ENCODE measurements at places on chromosomes 12 and 14.

- DNase-seq, result no peak
Measured at GRCh38 chr12:114670291-114670980, 13.5 kb downstream of the TBX3 start.

DNA sequence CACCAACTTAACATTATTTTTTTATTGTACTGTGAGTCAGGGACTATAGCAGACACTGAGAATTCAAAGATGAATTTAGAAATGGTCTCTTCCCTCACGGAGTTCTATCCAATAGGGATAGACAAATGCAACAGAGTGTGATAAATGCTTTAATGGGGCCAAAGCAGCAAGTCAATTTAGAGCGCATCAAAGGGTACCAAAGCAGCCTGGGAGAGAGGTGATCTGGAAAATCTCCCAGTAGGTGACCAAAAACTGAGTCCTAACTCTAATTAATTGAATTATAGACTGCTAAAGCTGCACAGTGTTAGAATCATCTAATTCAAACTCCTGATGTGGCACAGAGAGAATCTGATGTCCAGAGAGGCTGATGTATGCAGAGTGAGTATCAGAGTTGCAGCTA, 2.6 kb downstream of the LIN7A start:
- DNase-seq, result no peak

DNA sequence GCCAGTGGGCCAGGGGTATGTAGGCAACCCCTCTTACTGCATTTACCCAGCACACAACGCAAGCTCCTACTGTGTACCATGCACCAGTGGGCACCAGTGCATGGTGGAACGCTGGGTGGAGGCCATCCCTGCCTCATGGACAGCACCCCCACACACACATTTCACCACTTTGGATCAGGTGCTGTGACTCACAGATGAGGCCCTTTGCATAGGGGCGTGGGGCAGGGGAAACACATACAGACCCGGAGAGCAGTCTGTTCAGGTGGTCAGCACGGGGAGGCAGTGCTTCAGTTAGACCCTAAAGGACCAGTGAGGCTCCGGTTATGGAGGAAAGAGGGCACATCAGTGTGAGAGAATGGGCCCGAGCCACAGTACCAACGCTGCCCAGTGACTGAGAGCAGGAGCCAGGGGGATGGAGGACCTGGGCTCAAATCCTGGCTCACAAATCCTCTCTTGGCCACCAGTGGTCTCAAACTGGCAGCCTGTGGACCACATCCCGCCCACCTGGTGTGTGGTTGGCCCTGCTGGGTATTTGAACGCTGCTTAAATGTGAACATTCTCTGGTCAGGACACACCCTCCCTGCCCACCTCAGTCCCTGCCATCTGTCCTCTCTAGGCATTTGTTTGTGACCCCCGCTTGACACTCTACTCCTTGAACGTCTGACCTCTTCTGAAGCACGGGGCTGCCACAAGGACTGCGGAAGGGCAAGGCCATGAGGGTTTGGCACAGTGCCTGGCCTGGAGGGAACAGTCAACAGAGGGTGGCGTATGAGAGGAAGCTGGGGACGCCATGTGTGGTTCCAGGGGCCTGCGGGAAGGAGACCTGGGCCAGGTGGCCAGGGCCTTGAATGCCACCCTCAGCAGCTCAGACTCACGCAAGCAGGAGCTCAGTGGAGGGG, 46.7 kb downstream of the FAM222A start:
- no peak for DNase-seq

GRCh38 chr12:72502546-72502945, 230.4 kb downstream of the TRHDE start:
- DNase-seq, result no peak

DNA sequence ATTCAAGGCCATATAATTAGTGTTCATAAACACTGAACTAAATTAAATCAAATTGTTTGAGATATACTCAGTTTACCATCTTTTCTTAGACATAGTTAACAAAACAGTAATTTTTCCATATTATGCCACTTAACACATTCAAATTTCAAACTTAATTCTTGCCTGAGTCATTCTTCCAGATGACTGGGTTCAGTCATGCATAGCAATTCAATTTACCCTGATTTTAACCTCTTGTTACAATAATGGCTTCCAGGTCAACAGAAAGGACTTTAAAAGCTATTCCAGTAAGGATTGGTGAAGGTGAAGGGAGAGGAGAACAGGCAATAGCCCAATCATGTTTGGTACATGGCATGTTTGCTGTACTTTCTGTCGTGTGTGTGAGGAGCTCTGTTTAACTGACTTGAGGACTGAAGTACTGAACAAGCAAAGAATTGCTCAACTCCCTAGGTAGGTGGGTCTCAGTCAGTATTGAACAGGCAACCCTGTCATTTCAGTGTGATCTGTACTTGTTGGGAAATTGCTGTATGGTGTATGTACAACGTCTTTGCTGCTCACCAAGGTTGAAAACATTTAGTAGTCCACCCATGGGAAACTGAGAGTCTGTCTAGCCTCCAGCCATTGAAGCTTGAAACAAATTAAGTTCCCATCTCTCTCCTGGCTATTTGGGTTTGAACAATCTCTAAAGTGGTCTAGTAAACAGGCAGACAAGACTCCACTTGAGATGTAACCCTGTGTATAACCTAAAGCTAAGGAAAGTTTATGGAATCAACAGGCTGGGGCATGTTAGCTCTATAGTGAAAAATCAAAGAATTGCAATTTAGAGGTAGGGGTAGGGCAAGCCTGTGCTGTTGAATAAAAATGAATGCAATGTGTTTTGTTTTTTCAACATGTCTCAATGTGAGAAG, 327.2 kb downstream of the BTG1 start:
- DNase-seq, result no peak

DNA sequence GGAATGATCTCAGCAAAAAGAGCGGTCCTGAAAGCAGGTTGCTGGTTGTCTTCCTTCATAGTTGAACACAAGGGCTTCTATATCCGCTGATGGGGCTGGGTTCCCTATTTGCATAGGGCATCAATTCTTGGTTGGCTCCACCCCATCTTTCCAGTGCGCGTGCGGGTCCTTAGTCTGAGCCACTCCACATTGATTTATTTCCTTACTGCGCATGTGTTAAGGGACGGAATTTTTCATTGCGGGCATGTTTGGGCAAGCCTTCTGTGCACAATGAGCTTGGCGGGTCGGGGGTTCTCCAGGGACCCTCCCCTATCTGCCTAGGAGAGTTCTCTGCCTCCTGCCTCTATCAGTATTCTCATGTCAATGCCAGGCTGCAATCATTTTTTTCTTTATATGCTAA, 21.2 kb upstream of the DLGAP5 start:
- DNase-seq, result no peak

- no peak for DNase-seq
Measured at GRCh38 chr14:67395086-67395875, 16.7 kb downstream of the PLEK2 start.

Data from stimulated activated CD8-positive, alpha-beta memory T cell treated with anti-CD3 and anti-CD28 coated beads, Interleukin-2, amount 100 ng/mL, for 1 hour (primary cell).